ENCODE measurements at places on chromosomes 7 and 10.

- DNase-seq: peak; percentile 84
Measured at GRCh38 chr7:151736403-151736909, 140.5 kb downstream of the PRKAG2 start.

GRCh38 chr10:3568983-3569382, 216.0 kb downstream of the KLF6 start:
- peak; percentile 38 for DNase-seq

GRCh38 chr7:471866-472639, 47.6 kb downstream of the PDGFA start:
- no peak for DNase-seq

- DNase-seq: no peak
Measured at GRCh38 chr7:158052381-158053060, 535.1 kb downstream of the PTPRN2 start.

- no peak for DNase-seq
Measured at GRCh38 chr7:40584667-40585433, 450.0 kb downstream of the SUGCT start.

DNA sequence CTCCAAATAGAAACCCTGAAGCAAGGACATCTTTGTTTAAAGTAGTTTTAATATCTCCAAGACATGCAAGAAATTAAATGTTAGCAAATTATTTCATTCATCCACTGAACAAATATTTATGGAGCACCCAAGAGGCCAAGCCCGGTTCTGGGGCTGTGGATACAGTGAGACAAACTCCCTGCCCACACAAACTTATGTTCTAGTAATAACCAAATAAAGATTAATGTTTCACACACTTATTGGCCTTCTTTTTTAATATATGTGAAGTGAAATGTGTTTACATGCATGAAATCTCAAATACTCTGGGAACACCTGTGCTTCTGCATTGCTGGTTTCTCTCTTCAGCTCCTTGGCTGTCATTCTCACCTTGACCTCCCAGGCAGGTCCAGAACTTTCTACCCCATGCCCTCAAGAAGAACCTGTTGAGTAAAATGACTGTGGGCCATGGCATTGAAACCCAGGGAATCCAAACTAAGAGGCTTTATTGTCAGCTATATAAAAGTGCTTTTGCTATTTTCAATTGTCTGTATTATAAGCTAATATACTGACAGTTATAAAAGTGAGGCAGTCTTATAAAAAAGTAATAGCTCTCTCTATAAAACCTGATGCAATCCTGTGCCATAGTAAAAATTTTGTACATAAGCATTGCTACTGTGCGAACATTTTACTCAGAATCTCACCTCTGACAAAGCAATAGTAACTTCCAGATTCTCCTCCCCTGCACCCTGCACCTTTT, 43.7 kb downstream of the SVIL start:
- no peak for DNase-seq

GRCh38 chr10:23187155-23187554, 5.0 kb upstream of the PTF1A start:
- no peak for DNase-seq

DNA sequence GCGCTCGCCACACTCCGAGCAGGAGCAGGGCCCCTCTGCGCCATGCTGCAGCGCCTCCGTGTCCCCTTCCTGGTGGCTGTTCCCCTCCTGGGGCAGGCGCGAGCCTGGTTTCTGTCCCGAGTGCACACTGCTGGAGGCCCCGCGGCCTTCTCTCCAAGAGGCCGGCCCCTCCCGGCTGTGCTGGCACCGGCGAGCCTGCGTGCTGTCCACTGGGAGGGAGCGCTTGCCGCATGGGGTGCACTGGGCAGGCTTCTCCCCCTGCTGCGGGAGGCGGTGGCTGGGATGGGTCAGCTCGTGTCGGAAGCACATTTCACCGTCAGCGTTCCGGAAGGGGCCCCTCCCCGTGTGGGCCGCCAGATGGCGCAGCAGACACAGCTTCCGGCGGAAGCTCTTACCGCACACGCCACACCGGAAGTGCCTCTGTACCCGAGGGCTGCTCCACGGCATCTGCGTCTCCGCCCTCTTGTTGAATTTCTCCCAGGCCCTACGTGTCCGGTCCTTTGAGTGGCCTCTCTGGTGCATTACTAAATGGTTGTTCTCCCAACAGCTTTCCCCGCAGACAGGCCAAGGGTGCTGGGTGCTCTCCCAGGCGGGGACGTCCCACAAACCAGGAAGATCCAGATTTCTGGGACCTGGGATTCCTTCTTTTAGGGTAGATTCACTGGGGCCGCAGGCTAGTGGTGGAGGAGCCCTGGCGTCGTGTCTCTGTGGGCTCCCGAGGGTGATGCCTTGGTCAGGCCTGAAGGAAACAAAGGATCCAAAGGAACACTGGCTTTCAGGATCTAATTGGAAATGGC, 18.7 kb downstream of the ZNF786 start:
- DNase-seq: no peak

- DNase-seq: no peak
Measured at GRCh38 chr10:132142396-132143161, 44.2 kb upstream of the DPYSL4 start.

GRCh38 chr10:52092390-52092789, 221.7 kb upstream of the DKK1 start:
- no peak for DNase-seq

DNA sequence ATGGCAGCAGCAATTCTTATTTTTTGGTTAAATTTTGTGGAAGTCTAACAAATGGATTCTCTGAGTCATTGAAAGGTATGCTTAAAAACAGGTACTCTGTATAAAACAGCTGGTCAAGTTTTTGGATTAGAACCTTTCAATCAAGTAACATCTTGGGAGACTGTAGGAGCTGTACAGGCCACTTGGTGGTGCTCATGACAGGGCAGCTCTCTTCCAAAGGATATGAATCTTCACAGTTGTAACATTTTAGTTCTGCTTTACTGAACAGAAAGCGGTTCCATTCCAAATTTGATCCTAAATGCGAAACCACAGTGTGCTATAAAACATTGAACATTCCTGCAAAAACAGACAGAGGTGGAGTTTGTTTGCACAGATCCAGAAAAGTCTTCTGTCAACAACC, 44.5 kb upstream of the AGR3 start:
- DNase-seq: no peak

DNA sequence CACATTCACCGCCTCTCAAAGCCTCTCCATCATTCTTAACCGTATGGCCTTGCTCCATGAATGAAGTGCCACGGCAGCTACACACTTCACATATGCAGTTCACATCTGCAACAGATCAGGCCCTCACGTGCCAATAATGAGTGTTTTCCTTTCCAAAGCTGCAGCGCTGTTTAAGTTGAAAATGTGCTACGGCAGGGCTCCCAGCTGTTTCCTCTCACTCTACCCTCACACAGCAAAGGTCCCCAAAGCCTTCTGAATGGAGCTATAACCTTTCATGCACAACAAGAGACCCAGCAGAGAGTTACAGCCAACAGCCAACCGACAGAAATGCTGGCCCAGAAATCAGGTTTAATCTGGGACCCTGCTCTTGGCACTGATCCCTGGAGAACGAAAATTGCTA, 236.1 kb downstream of the ELMO1 start:
- DNase-seq: no peak

GRCh38 chr7:87154166-87154565, 1.9 kb downstream of the DMTF1 start:
- DNase-seq: no peak

- no peak for DNase-seq
Measured at GRCh38 chr10:124239696-124240095, 146.3 kb upstream of the CHST15 start.

DNA sequence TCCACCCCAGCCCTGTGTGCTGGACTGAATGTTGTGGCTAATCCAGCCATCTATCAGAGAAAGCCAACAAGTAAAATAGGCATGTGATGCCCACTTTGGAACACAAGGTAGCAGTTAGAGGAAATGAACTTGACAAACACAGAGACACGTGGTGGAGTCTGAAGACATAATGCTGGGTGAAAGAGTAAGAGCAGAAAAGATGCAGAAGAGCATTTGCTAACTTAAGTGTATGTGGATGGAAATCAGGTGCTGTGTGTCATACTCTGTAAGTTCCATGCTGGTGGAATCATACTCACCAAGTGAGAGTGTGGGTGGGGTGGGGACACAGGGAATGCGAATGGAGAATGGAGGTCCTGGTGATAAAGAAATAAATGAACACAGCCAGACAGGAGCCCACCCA, 22.8 kb downstream of the WDFY4 start:
- DNase-seq: no peak

DNA sequence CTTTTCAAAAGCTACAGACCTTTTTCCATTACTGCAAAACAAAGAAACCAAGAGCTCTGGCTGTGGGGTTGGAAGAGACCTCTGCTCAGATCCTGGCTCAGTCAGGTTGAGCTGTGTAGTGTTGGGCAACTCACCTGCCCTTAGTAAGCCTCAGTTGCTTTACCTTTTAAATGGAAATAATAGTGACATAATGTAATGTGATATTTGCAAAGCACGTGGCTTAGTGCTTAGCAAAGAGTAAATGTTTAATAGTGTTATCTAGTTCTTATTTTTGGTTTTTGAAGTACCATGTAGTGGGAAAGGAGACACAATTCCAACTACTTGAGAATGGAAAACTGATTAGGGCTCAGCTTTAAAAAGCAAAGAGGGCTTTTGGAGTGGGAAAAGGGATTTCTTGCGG, 100.2 kb downstream of the SVIL start:
- no peak for DNase-seq

DNA sequence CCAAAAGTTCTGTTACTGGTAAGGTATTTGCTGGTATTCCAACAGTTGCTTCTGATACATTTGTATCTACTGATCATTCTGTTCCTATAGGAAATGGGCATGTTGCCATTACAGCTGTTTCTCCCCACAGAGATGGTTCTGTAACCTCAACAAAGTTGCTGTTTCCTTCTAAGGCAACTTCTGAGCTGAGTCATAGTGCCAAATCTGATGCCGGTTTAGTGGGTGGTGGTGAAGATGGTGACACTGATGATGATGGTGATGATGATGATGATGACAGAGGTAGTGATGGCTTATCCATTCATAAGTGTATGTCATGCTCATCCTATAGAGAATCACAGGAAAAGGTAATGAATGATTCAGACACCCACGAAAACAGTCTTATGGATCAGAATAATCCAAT, 131.0 kb downstream of the AASS start:
- DNase-seq: no peak

- DNase-seq: no peak
Measured at GRCh38 chr10:86347856-86348255, 18.7 kb downstream of the GRID1 start.

GRCh38 chr10:112232670-112233069, 49.1 kb upstream of the GPAM start:
- DNase-seq: no peak

DNA sequence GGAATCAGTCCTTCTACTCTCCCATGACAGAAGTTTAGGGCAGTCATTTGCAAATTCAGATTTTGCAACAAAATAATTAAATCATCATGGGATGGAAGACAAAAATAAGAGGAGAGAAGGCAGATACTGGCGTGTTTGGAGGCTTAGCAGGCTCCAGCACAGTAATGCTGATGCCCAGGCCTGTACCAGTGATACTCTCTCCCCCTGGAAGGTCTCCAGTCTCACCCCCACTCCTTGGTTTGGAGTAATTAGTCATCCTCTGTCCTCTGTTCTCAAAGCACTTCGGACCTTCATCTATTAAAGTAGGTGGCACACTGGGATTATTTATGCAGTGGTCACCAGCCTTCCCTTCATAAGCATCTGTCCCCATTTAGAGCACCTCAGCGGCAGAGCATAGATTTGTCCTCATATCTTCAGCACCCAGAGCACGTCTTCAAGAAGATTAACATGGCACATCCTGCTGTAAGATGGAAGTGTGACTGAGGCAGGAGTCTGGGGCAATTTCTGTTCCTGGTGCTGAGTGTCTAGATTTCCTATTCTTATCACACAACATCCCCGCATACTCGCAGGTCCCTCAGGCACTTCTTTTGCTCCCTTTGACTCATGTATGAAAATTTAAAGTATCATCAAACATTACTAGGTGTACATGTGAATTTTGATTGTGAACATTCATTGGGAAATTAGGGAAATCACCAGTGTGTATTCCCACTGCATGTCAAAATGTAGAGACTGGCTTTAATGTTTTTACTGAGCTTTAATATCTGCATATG, 31.3 kb upstream of the TRIL start:
- DNase-seq: no peak

- DNase-seq: no peak
Measured at GRCh38 chr7:5231811-5232484, 41.9 kb downstream of the WIPI2 start.

DNA sequence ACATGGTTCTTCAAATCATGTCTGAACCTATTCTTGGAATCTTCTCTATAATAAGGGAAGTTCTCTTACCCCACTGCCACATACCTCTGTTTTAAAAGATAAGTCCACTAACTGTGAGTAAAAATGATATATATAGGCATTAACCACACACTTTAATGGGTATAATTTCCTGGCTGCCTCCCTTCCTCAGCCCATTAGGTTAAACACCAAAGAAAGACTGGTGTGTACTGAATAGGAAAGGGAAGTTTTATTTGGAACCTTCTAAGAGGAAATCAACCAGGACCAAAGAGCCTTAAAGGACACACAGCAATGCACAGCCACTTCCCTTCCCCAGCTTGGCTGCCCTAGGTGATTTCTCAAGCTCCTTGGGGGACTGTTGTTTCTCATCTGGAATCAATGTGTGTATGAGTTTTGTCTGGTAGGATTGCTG, 5.0 kb upstream of the WBP1L start:
- DNase-seq: no peak

DNA sequence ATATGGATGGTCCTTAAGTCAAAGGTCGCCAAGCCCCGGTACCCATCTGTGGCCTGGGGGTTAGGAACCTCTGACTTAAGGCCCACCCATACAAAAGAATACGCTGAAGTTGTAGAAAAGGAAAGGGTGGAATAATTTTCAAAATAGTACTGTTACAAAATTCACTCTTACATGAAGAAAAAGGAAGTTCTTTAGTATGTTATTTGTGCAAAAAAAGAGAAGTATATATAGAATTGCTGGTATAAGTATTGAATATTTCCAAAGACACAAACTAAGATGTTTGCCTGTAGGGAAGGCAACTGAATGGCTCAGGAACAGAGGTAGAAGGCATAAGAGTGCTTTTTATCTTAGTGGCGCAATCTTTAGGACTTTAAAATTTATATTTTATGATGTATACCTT, 78.7 kb downstream of the PRLHR start:
- no peak for DNase-seq

Measured in NCI-H2029 (cell line).